Heart left ventricle (tissue), 16 donors: ENCODE measurements at places on chromosomes 2 and 18. TPM values are rescaled to one million over a fixed set of nuclear protein-coding genes. Genes with fewer than 3 reads are reported as not detected.

The C2orf80 gene
- total RNA-seq, result not detected

DNA sequence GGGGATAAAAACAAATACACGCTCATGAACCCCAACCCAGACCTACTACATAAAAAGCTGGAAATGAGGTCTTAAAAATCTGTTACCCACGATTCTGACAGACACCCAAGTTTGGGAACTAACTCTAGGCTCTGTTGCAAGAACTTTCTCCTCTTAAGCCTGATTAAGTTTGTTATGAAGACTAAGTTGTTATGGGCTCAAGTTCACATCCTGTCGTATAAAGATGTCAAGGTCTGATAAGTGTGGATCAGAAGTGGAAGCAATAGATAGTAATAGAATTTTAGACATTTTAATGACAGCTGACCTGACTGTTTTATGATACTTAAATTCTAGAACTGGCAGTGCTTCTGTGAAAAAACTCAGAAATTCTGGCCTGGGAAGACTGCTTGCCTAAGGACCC, 43.2 kb downstream of the LPIN2 start:
- no peaks in the 10 kb centered on the region for H3K27me3 ChIP-seq
- no peaks in the 10 kb centered on the region for H3K36me3 ChIP-seq
- H3K4me3 ChIP-seq, result no peak overlapping the region
- H3K27ac ChIP-seq, result no peak overlapping the region
- no peak for DNase-seq

The AFF3 gene
- 4.7 TPM for total RNA-seq

The VAPA gene
- 224 TPM for total RNA-seq

DNA sequence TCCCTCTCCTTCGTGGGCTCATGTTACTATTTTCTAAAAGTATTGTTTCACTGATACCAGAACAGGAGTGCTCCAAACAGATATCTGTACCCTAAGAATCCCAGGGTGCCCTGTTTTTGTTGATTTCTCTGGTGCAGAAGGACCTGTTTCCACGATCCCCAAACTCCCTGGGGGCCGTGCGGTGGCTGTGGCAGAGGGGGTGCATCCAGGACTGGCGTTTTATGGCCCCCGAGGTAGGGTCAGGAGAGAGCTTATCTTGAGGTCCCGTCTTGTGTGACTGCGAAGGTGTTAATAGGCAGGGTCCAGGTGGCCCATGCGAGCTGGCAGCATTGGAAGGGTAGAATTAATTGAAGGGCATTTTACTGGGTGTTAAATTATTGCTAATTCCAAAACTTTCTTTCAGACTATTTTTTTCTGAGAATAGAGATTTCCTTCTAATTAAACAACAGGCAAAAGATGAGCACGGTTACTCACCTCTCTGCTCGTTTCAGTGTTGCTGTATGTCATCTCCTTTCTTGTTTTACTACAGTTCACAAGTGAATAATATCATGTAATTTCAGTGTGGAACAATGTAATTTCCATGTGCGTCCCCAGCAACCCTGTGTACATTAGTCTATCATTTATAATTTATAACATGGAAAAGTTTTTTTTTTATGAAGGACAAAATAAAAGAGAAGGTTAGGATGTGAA, 8.2 kb downstream of the TWIST2 start:
- DNase-seq, result no peak
- no peak overlapping the region for H3K27ac ChIP-seq
- H3K4me1 ChIP-seq, result no peaks in the 10 kb centered on the region
- H3K36me3 ChIP-seq, result no peaks in the 10 kb centered on the region
- no peak overlapping the region for H3K4me3 ChIP-seq
- no peaks in the 10 kb centered on the region for H3K27me3 ChIP-seq

- H3K36me3 ChIP-seq, result no peaks in the 10 kb centered on the region
- H3K27ac ChIP-seq, result no peak overlapping the region
- H3K4me3 ChIP-seq, result no peak overlapping the region
- no peaks in the 10 kb centered on the region for H3K4me1 ChIP-seq
- no peaks in the 10 kb centered on the region for H3K27me3 ChIP-seq
These were observed 80.1 kb downstream of the SDC1 start for GRCh38 chr2:20144861-20145260.

DNA sequence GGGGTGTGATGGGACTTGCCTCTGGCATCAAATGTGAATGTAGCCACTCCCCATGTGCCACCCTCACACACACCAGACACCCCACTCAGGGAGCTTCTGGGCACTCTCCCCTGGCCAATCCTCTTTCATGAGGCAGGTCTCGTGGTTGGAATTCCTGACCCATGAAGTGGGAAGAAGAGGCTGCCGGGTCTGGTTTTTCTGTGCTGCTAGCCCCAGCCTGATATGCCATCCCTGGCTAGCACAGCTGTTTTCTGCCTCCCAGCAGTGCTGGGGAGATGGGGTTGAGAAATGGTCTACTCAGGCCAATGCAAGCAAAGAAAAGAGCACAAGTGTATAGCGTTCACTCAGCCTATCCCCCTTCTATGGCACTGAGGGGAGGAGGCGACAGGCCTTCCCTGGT, 1.2 kb upstream of the C2orf72 start:
- H3K36me3 ChIP-seq, result no peaks in the 10 kb centered on the region
- DNase-seq, result no peak

DNA sequence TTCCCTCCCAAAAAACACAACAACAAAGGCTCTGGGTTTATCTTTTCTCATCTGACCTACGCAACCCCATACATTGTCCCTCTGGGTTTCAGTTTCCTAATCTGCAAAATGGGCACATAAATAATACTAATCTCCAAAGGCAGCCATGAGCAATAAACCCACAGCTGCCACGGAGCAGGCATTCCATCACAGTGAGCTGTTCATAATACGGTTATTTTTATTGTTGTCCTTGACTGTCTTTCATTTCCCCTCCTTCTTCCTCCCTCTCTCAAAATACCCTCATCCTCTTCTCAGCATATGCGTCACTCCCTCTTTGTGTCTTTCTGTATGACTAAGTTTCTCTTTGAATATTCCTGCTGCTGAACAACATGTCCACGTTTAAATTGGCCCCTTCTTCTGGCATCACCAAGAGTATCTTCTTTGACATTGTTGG, 129.8 kb upstream of the CAB39 start:
- H3K27me3 ChIP-seq, result no peaks in the 10 kb centered on the region
- H3K4me3 ChIP-seq, result no peak overlapping the region
- DNase-seq, result no peak
- no peaks in the 10 kb centered on the region for H3K36me3 ChIP-seq
- H3K27ac ChIP-seq, result no peak overlapping the region

DNA sequence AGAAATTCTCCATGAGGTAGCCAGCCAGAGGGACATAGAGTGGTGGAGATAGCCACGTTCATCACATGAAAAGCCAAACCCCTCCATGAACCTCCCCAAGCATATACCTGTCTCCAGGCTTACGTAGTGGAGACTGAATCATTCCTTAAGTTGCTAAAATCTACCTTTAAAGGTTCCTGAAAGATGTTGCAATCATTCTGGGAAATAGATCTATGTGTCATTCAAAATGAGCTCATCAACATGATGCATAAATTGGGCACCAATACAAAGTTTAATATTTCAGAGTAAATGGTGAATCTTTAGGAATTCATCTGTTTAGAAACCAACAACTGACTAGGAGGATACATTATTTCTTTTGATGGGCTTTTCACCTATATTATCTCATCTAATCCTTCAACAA, 362.6 kb upstream of the ID2 start:
- no peak for DNase-seq
- H3K27me3 ChIP-seq, result no peaks in the 10 kb centered on the region
- H3K4me1 ChIP-seq, result no peaks in the 10 kb centered on the region
- H3K36me3 ChIP-seq, result no peaks in the 10 kb centered on the region
- no peak overlapping the region for H3K27ac ChIP-seq

The ASPRV1 gene
- total RNA-seq, result 0.30 TPM

GRCh38 chr18:62617793-62618591, 95.2 kb downstream of the ZCCHC2 start:
- DNase-seq, result no peak
- H3K4me3 ChIP-seq, result no peak overlapping the region
- no peaks in the 10 kb centered on the region for H3K4me1 ChIP-seq

- no peaks in the 10 kb centered on the region for H3K36me3 ChIP-seq
- H3K4me1 ChIP-seq, result peaks cover 9% of the 10 kb centered on the region
- no peak overlapping the region for H3K27ac ChIP-seq
- H3K27me3 ChIP-seq, result no peaks in the 10 kb centered on the region
These were observed 161.3 kb downstream of the DTNA start for GRCh38 chr18:34871435-34871834.

DNA sequence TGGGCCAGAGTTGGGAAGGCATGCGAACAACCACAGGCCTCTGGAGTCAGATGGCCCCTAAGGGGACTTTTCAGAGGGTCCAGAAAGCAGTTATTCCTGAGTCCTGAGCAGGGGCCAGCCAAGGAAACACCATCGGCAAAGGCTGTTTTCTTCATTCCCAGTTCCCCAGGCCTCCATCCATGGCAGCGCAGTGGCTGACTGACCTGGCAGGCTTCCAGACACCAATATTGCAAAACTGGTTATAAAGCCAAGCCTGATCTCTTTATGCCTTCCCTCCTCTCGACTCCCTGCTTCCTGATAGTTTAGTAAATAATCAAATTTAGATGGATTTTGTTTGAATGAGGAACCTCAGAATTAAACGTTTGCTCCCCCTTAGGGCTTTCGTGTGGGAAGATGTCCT, 133.4 kb upstream of the ITGA6 start:
- H3K27me3 ChIP-seq, result no peaks in the 10 kb centered on the region
- H3K27ac ChIP-seq, result no peak overlapping the region
- no peak overlapping the region for H3K4me3 ChIP-seq
- H3K36me3 ChIP-seq, result no peaks in the 10 kb centered on the region

DNA sequence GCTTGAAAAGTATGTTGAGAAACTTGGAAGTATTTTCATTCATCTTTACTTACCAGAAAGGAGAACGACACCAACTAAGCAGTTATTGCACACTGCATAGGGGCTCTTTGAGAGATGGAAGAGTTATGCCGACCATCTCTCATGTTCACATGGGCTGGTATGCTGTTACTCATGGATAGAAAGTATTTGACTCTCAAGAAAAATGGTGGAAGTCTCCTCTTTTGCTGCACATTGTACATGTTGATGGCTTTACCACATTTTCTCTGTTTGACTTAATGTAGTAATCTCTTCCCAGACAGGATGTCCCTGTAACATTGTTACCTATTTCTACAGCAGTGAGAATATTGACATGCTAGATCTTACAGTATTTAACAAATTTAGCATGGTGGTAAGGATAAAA, 23.2 kb downstream of the CAB39 start:
- H3K4me3 ChIP-seq, result no peak overlapping the region
- H3K27me3 ChIP-seq, result no peaks in the 10 kb centered on the region
- H3K4me1 ChIP-seq, result peaks cover 20% of the 10 kb centered on the region
- H3K27ac ChIP-seq, result no peak overlapping the region
- no peak for DNase-seq
- peaks cover 6% of the 10 kb centered on the region for H3K36me3 ChIP-seq

- H3K27ac ChIP-seq, result no peak overlapping the region
- no peaks in the 10 kb centered on the region for H3K4me1 ChIP-seq
- H3K36me3 ChIP-seq, result peaks cover 97% of the 10 kb centered on the region
- no peaks in the 10 kb centered on the region for H3K27me3 ChIP-seq
- no peak overlapping the region for H3K4me3 ChIP-seq
These were observed 32.5 kb upstream of the ERCC3 start for GRCh38 chr2:127326289-127326945.

The FAM124B gene
- 1.6 TPM for total RNA-seq

The RTP5 gene
- total RNA-seq, result not detected

- H3K4me1 ChIP-seq, result no peaks in the 10 kb centered on the region
- H3K27me3 ChIP-seq, result peaks cover 29% of the 10 kb centered on the region
These were observed at the start of gene CNTNAP5 for GRCh38 chr2:124025171-124025580. TSS of gene CNTNAP5 (plus strand) at chr2:124025287. CDS start at chr2:124025651, 364 bp downstream.

- no peak for DNase-seq
- H3K27me3 ChIP-seq, result no peaks in the 10 kb centered on the region
- no peak overlapping the region for H3K4me3 ChIP-seq
- H3K36me3 ChIP-seq, result no peaks in the 10 kb centered on the region
These were observed 335.5 kb upstream of the SPRED2 start for GRCh38 chr2:65767946-65768345.

The KCNJ3 gene
- 0.77 TPM for total RNA-seq

DNA sequence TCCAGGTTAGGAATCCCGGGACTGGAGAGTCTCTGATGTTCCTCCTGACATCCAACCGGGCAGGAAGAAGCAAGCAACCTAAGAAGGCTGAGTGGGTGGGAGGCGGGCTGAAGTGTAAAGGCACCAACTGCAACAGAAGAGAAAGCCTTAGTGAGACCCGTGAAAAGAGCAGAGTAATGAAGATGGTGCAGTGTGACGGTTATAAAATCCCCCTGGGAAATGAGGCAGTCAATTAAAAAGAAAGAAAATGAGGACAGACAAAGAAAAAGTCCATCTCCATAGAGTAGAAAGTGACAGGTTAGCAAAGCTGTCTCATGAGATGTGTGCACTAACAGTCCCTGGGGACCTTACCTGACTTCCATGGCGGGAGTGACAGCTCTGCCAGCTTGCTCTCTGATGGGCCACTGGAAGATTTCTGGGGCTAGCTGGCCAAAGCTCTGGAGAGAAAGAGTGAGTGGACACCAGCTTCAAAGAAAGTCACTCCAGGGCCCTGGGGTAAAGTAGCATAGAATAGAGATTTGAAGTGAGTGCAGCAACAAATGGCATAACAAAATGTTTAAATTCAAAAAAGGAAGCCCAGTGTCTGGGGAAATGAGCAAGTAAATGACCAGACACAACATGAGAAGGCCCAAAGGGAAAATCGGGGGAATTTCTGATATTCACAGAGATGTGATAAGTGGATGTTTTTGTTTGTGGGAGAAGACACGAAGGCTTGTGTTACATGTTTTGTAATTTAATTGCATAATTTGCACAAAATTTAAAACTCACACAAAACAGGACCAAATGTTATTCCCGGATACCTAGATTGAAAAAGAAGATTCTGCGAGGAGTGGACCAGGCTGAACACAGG, 44.1 kb upstream of the IGFBP2 start:
- no peaks in the 10 kb centered on the region for H3K36me3 ChIP-seq
- DNase-seq, result no peak
- H3K4me3 ChIP-seq, result no peak overlapping the region
- H3K27me3 ChIP-seq, result no peaks in the 10 kb centered on the region
- peaks cover 24% of the 10 kb centered on the region for H3K4me1 ChIP-seq
- H3K27ac ChIP-seq, result no peak overlapping the region

- H3K4me3 ChIP-seq, result no peak overlapping the region
- H3K4me1 ChIP-seq, result no peaks in the 10 kb centered on the region
- peak; percentile 50 for DNase-seq
- no peaks in the 10 kb centered on the region for H3K36me3 ChIP-seq
- peak overlapping the region; percentile 86 for H3K27ac ChIP-seq
- no peaks in the 10 kb centered on the region for H3K27me3 ChIP-seq
These were observed 61.4 kb upstream of the RTN4 start for GRCh38 chr2:55111570-55112228.

The RAB3GAP1 gene
- 60.0 TPM for total RNA-seq

DNA sequence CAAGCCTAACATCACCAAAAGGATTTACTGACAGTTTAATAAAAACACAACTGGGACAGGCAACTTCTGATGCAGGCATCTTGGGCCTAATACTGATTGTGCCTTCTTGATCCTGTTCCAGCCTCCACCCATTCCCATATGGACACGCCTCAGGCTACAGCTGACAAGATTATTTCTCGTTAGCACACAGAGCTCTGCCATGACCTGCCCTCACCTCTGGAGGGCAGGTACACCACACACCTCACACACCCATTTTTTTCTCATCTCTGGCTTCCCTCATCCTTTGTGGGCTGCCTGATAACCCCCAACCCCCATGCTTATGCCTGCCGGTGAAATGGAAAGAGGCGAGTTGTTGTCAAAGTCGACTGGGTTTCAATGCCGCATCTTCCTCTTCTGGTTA, 147.0 kb downstream of the ANTXR1 start:
- H3K4me1 ChIP-seq, result peaks cover 46% of the 10 kb centered on the region
- DNase-seq, result no peak
- H3K4me3 ChIP-seq, result no peak overlapping the region
- H3K27me3 ChIP-seq, result no peaks in the 10 kb centered on the region
- H3K36me3 ChIP-seq, result no peaks in the 10 kb centered on the region
- no peak overlapping the region for H3K27ac ChIP-seq
